NCI-H345 (cell line): ENCODE measurements at places on chromosomes 3 and 15.
A peak's percentile ranks its signal among the peaks of the same experiment; 100 is the strongest.

GRCh38 chr3:129723558-129724324 lies 117.3 kb upstream of the PLXND1 start:
- DNase-seq, result no peak

GRCh38 chr3:9468460-9468859 lies 71.0 kb downstream of the SETD5 start:
- DNase-seq, result no peak

DNA sequence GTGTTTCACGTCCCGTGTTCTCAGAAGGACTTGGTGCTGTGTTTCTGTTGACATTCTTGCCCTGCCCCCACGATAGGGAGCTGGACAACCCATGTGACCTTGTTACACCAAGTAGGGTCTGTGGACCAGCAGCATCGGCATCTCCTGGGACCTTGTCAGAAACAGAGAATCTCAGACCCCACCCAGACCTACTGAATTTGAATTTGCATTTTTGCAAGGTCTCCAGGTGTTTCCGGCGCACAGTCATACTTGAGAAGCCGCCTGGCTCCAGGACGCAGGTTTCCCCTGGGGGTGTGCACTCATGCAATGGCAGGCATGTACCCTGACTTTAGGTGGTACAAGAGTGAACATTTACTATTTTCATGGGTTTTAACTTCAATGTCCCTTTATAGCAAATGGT lies 117.9 kb downstream of the TLE3 start:
- no peak for DNase-seq

DNA sequence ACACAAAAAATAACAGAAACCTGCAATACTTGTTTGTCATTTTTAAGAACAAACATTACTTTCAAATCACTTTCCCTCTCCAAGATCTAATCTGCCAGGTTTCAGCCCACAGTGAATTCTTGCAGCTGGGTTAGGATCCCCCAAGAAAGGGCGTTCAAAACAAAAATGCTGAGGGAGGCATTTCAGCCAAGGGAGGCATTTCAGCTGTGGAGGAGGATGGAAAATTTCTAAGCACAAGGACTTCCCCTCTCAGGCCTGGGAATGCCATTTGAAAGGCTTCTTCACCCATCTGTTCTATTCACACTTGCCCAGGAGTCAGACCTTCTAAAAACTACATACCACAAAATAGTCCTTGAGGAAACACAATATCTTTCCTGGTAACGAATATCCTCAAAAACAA lies 69.1 kb downstream of the P3H2 start:
- DNase-seq, result no peak

GRCh38 chr3:22819209-22819608 lies 383.9 kb upstream of the UBE2E2 start:
- no peak for DNase-seq

DNA sequence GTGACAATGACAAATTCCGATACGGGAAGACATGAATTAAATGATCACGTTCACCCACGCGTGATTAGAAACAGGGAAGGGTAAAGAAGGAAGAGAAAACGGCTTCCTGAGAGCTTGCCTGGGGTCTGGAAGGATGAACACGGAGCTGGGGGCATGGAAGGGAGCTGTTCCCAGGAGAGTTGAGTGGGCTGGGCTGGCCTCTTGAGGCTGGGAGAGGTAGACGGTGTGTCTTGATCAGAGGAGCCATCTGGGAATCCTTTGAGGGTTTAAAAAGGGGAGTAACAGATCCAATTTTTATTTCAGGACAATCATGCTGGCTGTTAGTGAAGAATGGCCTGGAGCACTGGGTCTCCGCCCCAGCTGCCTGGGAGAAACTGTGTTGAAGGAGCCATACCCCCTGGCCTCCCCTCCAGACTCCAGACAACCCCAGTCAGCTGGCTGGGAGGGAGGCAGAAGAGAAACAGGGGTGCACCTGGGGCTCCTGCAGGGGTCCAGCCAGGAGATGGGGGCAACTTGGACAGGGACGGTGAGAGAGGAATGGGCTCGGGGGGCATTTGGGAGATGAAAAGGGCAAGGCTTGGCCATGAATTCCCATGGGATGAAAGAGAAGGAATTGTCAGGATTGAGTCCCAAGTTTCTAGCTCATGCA lies 53.6 kb upstream of the CGNL1 start:
- peak; percentile 24 for DNase-seq

DNA sequence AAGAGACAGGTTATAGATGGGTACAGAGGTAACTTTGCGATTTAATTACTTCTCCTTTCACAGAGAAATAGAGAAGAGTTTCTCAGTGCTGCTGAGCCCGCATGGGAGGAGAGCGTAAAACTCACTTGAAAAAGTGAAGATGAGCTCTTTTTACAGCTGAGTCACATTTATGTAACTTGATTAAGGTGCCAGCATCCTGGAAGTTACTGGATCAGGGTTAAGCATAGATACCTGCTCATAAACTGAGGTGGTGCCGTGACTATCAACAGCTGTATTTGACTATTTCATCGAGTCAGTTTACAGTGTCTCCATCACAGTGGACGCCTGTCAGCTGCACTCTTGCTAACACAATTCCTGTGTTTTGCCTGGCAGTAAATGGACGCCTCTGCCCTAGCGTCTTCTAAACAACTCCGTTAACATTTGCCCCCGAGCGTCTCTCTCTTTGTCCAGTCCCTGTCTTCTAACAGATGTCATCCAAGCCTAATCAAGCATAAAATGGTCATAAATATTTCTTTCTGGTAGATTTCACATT lies 414.6 kb downstream of the FOXP1 start:
- no peak for DNase-seq

DNA sequence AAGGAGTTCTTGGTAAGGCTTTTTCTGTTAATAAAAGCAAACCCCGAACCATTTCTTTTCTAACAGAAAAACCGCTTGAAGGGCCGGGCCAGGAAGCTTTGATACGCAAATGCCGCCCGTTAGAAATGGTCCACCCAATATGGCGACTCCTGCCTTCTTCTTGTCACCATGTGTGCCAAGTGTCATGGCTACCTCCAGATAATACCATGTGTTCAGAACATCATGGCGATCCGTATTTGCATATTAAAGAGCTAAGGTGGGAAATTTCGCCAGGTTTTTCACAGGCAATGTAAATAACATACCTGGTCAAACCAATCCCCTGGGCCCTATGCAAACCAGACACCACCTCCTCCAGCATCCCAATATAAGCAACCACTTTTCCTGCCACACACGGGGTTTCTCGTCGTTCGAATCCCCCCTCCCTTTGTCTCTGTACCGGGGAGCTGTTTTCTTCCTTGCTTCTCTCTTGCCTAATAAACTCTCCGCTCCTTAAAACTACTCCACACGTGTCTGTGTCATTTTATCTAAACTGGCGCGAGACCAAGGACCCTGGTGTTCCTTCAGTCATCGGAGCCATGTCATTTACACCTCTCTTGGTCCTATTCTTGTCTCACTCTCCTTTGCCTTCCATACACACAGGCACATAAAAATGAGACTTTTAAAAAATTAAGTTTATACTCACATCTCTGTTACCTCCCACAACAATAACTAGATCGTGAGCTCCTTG lies 34.5 kb downstream of the NCEH1 start:
- no peak for DNase-seq

DNA sequence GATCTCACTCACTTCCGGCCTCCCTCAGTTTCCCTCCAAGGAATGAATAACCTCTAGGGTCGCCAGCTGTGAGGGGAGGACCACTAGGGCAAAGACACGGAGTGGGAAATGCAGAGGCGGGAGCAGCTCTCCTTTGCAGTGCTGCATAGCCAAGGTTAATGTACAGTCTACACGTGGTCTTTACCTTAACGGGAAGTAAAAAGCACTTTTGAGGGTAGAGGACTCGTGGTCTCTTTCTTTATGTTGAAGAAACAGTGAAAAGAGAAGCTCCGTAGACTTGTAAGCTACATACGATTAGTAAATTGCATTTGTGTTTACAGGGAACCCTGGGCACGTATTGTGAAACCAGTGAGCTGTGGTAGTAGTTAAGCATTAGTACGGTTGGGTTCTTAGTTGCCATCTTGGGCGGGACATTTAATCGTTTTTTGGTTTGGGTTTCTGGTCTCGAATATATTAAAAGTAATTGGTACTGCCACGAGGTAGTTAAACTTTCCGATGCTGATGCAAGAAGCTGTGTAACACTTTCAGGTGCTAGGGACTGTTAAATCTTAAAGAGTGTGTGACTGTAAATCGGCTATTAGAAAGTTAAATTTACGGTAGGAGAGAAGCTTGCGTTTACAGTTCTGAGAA lies 828 bp downstream of the U2SURP start:
- no peak for DNase-seq

GRCh38 chr3:71152892-71153265 lies 430.6 kb downstream of the FOXP1 start:
- peak; percentile 41 for DNase-seq

GRCh38 chr15:25683911-25684310 lies 179.2 kb downstream of the ATP10A start:
- no peak for DNase-seq

- DNase-seq, result no peak
Observed at GRCh38 chr15:92151741-92152140, 241.9 kb upstream of the ST8SIA2 start.

- DNase-seq, result no peak
Observed at GRCh38 chr3:127749361-127749760, 73.0 kb downstream of the MGLL start.

DNA sequence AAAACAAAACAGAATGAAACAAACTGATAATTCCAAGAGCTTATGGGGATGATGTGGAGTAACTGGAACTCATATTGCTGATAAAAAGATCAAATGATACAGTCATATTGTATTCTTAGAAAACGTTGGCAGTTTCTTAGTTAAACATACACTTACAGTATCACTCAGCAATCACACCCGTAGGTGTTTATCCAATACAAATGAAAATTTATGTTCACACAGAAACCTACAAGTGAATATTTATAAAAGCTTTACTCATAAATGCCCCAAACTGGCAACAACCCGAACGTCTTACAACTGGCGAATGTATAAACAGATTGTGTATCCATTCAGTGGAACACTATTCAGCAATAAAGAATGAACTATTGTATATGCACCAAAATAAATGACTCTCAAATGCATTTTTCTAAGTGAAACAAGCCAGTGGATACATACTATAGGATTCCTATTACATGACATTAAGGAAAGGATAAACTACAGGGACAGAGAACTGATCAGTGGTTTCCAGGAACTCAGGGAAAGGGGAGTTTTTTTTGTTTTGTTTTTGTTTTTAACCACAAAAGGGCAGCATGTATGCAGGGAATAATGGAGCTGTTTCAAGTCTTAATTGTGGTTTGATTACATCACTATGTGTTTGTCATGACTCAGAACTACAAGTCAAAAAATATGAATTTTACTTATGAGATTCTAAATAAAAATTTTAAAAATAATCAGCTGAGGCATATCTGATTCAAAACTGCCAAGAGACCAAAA lies 71.8 kb upstream of the NDUFB4 start:
- no peak for DNase-seq

GRCh38 chr3:85801955-85802354 lies 843.2 kb downstream of the CADM2 start:
- DNase-seq, result peak; percentile 4

DNA sequence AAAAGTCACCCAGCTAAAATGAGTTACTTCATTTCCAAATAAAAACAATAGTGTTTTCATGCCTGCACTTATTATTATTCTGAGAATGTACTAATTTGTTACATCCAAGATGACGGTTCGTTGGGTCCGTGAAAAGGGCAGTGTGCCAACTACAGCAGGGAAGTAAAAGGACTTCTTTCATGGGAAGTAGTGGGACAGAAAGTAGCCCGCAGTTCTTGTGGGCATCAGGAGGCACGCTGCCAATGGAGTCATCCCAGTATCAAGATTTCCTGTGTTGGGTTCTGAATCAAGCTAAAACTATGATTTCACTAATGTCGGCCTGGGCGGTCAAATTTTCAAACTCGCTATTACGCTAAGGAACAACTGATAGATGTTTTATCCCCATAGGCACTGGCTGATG lies 254.5 kb upstream of the SOX2 start:
- no peak for DNase-seq

DNA sequence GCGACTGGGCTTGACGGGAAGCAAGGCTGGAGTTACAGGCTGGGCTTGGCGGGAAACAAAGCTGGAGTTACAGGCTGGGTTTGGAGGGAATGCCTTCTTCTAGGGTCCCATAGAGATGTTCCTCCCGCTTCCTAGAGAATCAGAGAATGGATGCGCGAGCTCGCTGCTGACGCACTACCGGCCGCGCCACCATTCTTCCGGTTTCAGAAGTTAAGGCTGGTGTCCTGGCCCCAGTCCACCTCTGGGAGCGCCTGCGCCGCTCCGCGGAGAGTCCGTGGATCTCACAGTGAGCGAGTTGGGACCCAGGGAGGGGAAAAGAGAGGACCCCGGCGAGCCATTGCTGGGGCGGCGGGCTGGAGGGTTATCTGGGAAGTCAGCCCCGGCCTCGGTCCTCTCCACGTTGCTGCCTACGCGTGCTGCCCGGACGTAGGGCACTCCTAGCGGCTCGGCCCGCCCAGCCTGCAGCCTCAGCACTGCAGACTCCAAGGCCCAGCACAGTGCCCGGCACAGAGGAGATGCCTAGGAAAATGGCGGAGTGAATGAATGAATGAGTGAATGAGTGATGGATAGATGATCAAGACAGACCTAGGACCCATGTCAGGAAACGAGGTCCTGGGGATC lies at the start of gene ZNF502:
TSS of gene ZNF502 (plus strand) at position 206 of the 621 bp plus-strand sequence. CDS start 7,602 bp downstream, outside the sequence.
- no peak for DNase-seq

GRCh38 chr15:81182031-81182755 lies 14.5 kb upstream of the IL16 start:
- no peak for DNase-seq

DNA sequence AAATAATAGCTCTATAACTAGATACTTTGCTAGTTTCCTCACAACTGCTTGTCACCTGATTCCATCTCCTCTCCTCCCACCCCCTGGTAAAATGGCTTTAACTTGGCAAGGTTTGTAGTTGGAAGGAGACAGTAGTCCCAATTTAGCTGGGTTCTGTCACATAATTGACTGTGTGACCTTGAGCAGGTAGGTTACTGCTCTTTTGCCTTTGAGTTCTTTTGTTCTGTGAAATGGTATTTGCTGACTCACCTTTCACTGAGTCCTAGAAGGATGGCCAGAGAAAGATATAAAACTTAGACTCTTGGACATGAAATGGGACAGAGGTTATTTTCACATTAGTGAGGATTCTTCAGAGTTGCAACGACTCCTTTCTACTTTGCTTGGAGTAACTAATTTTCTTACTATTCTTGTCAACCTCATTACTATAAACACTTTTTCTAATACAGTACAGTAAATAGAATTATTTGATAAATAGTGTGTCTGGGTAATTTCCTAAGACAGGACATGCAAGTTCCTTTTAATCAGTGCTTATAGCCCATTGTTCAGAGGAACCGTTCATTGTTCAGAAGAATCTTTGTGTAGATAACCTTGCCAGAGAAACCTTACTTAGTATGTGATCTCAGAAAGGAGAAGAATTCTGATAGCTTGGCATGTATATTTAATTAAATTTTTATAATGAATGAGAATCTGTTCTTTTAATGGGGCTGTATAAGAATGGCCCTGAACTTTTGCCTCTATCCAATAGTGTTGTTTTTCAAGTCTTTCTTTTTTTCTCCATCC lies 14.3 kb downstream of the AKAP13 start:
- no peak for DNase-seq

GRCh38 chr3:194673761-194674160 lies 1.8 kb upstream of the LSG1 start:
- no peak for DNase-seq

- no peak for DNase-seq
Observed at GRCh38 chr15:25890529-25890928, 27.4 kb upstream of the ATP10A start.

GRCh38 chr3:27675287-27675686 lies 46.8 kb downstream of the EOMES start:
- peak; percentile 50 for DNase-seq

- no peak for DNase-seq
Observed at GRCh38 chr3:46891132-46891531, 13.6 kb downstream of the PTH1R start.
